MG63 (cell line): ENCODE measurements at places on chromosomes 1 and 21. TPM values are rescaled to one million over a fixed set of nuclear protein-coding genes. Genes with fewer than 3 reads are reported as not detected.
A peak's percentile ranks its signal among the peaks of the same experiment; 100 is the strongest.

TMCO4 gene
- total RNA-seq: 12.8 and 25.8 TPM in 2 replicates

- DNase-seq: peak; percentile 18
Measured at GRCh38 chr1:175514387-175514953, 228.9 kb downstream of the TNR start.

NPPB gene
- total RNA-seq: not detected in 2 replicates

HES3 gene
- not detected in 2 replicates for total RNA-seq

GRCh38 chr1:21652101-21652936, 16.8 kb downstream of the RAP1GAP start:
- no peak for DNase-seq

DNA sequence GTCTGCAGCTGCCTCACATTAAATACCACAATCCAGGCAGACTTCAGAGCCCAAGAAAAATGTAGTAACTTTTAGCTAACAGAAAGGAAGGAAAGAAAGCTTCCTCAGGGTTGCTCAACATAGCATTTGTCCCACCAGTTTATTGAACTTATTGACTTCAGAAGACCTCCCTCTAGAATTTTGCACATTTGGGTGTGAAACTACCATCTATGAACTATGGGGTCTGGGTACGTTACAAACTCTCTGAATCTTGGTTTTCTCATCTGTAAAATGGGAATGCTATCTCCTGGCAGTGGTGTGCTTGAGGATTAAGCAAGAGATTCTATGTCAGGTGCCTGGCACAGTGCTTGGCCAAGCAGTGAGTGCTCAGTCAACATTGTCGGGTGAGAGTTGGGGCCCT, at the start of gene ZP4:
TSS of gene ZP4 (minus strand) at position 101 of the 400 bp plus-strand sequence. CDS start 287 bp downstream, outside the sequence.
- DNase-seq: no peak

ZNF670 gene
- 5.2 and 10.5 TPM in 2 replicates for total RNA-seq

DNA sequence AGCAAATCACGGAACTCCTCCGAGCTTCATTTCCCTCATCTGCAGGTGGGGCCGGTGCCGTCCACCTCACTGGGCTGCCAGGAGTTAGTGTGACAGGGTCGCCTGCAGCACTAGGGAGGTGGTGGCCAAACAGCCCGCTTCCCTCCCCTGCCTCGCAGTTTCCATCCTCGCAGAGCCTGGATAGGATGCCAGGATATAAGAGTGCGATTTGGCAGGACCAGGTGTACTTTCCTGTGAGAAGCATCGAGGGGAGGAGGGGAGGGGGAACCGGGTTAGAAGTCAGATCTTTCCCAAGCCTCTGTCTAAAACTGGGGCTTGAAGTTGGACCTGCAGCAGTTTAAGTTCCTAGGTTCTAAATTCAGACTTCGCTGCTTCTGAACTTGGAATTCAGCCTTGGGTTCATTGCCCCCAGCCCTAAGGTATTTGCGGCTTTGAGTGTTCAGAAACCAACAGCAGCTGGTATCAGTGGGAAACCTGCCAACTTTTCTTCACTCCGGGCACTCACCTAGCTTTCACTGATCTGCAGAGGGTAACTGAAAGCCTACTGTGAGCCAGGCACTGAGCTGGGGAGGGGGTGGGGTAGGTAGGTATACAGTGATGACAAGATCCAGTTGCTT, 1.7 kb upstream of the JUN start:
- peak; percentile 29 for DNase-seq

MFAP2 gene
- total RNA-seq: 112 and 123 TPM in 2 replicates

TSTD1 gene
- total RNA-seq: not detected in 2 replicates

PTGER3 gene
- total RNA-seq: not detected in 2 replicates

- no peak for DNase-seq
Measured at GRCh38 chr1:83552820-83553219, 446.1 kb downstream of the TTLL7 start.

DNA sequence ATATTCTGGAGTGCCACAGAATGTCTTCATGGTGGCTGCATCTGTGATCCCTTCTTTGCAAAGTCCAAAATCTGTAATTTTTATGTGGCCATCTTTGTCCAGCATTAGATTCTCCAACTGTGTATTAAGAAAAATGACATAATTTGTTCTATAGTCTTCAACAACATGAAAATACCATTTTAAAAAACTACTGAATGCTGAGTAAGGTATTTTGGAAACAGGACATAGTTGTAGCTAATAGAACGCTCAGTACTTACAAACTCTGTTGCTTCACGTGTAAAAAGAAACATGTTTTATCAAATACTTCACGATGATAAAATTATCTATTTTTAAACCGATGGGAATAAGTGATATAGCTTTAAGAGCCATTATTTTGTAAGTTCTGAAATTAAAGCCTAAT, 286.3 kb downstream of the AKT3 start:
- DNase-seq: no peak

DNA sequence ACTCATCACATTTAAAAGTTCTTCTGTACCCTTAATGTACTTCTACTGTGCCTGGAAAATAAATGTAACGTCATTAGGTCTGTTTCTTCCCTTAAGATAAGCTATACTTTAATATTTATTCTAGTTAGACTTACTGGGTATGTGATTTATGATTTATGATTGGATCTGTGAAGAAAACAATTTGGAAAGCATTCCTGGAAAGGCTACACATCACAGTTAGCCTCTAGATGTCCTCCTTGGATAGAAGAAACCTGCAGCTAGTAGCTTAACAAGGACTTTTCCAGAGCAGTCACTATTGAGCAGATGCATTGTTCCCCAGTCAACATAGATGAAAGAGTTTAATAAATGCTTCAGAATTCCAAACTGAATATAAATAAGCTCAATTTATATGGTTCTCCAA, 22.2 kb upstream of the ABL2 start:
- no peak for DNase-seq

CELA2A gene
- total RNA-seq: not detected in 2 replicates

DNA sequence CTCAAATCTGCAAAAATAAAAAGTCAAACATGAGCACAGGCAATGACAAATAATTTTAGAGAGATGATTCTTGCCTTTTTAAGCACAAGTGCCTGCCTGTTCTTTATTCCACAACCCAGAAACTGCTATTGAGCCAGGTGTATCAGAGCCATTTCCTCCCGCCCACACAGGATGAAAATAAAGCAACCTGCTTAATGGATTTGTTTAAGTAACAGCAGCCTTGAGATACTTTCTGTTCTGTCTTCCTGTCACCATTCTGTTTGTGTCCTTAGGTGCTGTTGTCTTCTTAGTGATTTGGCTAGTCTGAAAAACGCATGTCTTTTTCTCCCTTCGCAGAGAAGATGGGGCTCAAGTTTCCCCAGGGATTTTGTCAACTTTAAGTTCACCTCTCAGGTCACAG, 11.4 kb downstream of the RPE65 start:
- no peak for DNase-seq

DNA sequence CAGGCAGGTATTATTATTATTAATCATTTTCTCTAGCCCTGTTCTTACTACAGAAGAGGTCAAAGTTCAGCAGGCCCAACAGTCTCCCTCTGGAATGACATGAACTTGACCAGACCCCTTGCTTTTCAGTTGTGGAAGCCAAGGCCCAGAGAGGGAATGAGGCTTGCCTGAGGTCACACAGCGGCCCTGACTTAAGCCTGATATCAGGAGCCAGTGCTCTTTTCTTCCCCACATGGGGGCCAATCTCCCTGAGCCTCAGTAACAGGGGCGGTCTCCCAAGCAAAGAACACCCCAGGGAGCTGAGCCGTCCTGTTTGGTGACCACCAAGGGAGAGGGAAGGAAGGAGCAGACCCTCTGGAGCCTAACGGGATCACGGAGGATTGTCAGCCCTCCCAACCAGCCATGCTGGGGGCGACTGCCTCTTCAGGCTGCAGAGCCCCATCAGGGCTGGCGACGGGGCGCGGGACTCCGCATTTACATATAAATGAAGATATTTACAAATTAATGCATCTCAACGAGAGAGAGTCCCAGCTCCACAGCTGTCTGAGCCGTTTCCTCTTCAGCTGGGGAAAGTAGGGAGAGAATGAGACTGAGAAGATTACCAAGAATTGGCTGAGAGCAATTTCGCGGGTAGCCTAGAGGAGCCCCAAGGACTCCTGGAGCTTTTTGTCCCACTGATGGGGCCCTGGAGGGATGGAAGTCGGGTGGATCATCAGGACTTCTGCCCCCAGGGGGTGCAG, 186.1 kb upstream of the KLHDC7A start:
- no peak for DNase-seq

GRCh38 chr1:109208836-109209463, 4.8 kb upstream of the SARS1 start:
- no peak for DNase-seq

DNA sequence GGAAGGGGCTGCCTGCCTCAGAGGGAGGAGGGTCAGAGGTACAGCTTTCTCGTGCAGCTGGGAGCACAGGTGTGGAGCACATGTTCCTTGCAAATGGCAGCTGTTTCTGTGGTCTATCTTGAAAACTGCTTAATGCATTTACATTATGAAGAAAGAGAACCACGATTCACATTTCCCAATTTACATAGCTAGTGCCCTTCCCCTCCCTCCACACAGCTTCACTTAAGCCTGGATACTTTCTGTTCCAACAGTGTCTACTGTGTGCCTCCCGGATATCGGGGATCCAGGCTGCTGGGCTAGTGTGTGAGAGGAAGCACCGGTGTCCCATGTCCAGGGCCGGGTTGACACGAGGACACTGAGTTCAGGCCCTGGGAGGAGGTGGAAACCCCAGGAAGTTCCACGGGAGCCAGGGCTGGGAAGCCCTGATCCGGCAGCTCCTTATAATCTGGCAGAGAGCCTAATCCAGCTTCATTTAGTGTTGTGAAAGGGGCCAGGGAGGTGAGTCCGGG, 31.6 kb downstream of the TMCC2 start:
- DNase-seq: no peak

DNA sequence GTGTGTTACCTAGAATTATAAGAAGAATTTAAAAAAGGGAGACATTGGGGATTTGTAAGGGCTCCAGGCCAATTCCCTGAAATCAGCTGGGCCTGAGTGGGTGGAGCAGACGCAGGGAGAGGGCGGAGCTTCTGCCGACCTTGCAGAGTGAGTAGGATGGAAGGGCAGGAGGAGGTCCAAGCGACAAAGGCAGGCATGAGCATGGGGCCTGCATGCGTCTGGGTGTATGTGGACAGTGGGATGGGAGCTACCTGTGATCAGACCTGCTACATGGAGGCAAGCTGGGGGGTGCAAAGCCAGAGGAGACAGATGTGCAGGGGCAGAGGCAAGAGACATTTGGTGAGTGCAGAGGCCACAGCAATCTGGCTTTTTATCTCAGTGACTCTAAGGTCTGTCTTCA, 105.3 kb upstream of the OLIG2 start:
- no peak for DNase-seq

DNA sequence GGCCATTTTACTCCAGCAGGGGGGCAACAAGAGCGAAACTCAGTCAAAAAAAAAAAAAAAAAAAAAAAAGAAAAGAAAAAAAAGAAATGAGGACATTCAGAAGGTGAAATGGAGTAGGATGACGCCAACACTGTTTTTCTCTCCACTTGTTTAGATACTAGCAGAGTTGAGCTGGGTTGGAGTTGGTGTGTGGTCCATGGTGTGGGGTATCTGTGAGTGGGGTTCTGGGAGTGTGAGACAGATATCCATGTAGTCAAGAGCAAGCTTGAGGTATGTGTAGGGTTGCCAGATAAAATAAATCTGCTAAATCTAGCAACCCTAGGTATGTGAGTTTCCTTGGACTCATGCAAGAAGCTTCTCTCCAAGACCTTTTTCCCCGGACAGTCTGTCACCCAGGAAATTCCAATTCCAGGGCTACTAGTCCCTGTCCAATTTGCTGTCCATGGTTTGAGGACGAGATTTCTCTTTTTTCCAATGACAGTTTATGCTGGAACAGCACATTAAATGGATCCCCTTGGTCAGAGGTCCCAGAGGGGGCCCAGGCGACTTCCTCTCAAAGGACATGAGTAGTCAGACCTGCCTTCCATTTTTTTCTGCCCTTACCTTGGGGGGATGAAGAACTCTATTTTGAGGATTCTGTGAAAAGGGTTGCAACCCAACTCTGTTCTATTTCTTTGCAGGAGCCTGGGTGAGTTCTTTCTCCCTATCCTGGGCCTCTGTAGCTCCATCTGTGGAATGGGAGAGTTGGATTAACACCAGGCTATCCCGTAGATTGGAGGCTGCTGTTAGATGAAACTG, 2.1 kb upstream of the FOXD2 start:
- no peak for DNase-seq

S100A4 gene
- 438 and 702 TPM in 2 replicates for total RNA-seq

DNA sequence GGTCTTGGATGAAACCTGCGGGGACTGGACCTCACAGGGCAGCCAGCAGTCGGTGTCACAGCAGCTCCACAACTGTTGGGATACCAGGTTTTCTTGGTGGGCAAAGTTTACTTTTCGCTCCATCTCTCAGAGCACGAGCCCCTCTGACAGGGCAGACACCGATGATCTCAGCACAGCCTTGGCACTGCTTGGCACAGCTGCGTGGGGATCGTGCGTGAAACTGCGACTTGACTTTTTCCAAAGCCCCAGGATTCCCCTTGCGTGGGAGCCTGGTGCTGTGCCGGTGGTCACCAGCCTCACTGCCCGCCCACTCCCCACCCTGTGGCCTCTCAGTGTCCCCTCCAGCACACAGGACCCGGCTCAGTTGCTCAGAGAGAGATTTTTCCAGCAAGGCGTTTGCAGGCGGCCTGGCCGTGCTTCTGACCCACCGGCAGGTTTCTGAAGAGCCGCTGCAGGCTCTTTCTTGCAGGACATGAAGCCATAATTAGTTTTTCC, 57.3 kb downstream of the SIK1 start:
- no peak for DNase-seq

TCHH gene
- 0.10 TPM in 1 of 2 replicates, not detected in the other for total RNA-seq
